ENCODE measurements at places on chromosomes 11 and 22.
A peak's percentile ranks its signal among the peaks of the same experiment; 100 is the strongest.

- no peak for DNase-seq
These were observed 1.8 kb upstream of the RAB3IL1 start for GRCh38 chr11:61918938-61919704.

DNA sequence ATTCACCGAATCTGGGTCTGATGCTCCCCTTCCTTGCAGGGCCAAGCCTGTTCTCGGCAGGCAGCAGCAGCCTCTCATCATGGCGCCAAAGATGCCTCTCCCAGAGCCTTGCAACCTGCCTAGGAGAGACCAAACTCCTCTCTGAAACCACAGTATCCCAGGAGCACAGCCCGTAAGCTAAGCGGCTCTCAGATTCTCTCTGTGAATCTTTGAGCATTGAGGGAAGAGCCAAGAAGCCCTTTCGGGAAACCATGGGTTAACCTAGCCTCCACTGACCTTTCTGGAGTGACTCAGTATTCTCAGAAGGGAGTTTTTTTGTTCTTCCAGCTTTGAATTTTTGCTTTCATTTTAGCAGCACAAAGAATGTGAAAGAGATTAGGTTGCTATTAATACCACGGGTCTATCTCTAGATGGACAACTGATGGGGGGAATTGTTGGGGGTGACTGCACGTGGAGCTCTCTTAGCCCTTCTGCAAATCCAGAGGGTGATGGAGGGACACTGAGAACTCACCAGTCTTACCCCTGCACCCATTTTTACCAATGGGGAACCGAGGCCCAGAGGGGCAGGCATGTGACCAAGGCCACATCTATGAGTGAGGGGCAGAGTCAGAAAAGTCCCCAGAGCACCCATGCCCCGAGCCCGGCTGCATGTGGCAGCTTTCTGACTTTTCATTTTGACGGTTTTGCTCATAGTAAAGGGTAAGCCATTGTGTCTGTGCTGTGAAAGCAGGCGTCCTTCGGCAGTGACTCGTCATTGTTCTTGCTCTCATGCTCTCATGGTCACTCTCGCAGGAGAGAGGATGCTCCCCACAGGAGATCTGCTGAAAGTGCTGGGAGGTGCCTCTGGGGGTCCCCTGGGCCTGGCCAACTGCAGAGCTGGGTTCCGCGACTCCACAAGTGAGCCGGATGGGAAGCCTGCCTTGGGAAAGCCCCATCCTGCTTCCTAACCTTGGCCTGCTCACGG, 36.0 kb downstream of the IRAG1 start:
- no peak for DNase-seq

- DNase-seq: peak; percentile 39
These were observed 92.0 kb upstream of the KCNQ1OT1 start for GRCh38 chr11:2791521-2792380.

DNA sequence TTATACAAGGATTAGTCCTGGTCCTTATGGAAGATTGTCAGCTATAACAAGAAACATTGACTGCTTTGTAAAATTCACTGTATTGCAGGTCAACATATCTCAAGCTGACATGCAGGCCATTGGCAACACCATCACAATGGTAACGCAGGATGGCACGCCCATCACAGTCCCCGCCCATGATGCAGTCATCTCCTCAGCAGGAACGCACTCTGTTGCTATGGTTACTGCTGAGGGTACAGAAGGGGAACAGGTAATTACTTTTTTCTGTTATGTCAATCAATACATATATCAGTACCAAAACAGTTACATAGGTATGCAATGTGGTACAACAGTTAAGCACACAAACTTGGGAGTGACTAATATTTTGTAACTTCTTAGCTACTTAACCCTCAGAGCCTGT, 55.3 kb downstream of the ZNF143 start:
- no peak for DNase-seq

- DNase-seq: no peak
These were observed 2.4 kb downstream of the FADS1 start for GRCh38 chr11:61814247-61814957.

DNA sequence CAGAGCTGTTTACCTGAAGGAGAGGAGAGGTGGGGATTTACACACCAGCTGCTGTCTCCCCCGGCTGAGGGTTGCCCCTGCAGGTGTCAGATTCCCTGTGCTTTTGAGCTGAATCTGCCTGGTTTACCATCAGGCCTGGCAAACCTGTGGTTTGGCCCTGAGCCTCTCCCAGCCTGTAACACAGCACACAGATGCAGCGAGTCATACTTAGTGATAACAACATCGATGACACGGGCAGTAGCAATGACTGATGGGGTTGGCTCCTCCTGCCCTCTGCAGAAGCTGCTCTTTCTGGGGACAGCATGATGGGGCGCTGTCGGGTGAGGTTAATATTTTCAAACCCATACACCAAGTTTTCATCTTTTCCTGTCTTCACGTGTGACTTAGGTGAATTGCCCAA, 380.0 kb upstream of the B3GAT1 start:
- DNase-seq: no peak

DNA sequence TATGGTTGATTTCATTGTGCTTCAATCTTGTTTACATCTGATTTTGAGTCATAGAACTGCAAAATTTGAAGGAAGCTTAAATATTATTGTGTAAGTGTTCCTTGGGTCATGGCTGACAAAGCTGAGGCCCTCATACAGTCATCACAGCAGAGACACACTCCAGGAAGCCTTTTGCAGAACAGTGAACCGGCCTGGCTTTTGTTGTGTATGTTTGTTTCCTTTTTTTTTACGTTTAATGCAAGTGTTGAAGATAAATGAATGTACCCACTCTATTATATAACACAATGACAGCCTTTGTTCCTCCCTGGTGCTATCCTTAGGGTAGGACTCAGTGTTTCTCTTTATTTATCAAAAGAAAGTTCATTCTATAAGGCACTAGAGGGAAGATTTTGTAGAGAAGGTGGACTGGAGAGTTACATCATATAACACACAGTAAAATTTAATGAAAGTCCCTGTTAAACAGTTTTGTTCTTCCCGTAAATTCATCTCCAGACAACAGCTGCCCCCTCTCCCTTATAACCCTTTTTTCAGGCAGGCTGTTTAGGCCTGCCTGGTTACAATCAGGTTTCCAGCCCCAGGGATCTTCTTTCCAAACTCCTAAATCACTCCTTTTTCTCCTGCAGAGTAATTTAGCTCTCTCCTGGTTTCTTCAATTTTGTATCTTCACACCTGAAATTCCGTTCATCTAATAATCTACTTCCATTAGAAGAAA, 34.3 kb upstream of the CSTF3 start:
- no peak for DNase-seq

GRCh38 chr11:64101461-64101860, 64.5 kb downstream of the MACROD1 start:
- no peak for DNase-seq

DNA sequence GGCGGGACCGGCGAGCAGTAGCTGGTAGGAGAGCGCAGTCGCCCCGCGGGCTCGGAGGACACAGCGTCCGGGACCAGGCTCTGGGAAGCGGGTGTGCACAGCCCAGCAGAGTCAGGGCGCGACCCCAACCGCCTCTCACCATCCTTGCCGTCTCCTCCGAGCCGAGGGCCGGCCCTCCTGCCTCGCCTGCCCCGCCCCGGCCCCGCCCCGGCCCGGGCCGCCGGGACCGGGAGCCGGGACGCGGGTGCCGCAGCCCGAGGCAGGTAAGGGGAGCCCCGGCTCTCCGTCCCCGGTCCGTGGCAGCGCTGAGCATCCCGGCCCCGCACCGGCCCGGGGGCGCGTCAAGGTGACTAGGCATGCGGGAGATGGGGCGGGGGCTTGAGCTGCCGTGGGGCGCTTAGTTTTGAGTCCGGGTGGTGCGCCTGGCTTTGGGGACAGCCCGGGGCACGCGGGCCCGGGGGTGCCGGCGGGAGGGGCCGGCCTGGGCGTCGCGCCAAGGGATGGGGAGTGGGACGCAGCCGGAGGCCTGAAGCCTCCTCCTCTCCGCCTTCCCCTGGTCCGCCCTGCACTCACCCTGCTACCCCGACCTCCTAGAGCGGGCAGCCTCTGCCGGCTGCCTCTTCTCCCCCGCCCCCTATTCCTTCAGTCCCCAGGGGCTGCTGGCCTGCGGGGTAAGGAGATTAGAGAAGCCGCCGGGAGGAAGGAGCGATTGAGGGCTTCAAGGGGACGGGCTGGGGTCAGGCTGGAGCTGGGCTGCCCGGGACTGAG, at the start of gene ABCG4:
TSS of gene ABCG4 (plus strand) at position 35 of the 768 bp plus-strand sequence. CDS start 914 bp downstream, outside the sequence.
- peak; percentile 23 for DNase-seq

DNA sequence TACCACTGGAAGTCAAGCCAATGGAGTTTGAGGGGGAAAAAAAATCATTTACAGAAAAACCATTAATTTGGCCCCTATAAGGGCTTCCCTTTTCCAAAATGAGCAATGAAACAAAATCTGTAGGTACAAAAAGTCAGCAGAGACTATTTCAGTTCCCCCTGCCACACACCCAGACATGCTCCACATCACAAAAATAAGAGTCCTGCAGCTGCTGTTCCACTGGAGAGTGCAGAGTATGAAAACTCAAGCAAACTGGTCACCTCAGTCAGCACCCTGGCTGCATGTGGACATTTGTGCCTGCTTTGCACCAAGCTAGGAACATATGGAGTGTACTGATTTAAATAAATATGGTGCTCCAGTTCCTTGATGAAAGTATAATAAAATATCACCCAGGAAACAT, 15.1 kb downstream of the POU2AF1 start:
- no peak for DNase-seq

DNA sequence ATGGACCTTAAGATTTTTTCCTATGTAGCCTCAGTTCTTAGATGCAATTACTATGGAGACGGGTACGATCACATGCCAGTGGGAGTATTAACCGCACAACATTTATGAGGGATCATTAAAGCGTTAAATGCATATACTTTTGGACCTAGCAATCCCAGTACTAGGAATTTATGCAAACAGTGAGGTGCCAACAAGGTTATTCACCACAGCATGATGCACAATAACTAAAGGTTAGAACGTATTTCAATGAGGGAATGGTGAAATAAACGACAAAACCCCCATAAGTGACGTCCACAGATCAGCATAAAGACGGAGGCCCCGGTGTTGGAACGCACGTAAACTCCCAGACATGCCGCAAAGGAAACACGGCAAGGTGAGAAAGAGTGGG, 539 bp downstream of the SIRT3 start:
- DNase-seq: peak; percentile 63

DNA sequence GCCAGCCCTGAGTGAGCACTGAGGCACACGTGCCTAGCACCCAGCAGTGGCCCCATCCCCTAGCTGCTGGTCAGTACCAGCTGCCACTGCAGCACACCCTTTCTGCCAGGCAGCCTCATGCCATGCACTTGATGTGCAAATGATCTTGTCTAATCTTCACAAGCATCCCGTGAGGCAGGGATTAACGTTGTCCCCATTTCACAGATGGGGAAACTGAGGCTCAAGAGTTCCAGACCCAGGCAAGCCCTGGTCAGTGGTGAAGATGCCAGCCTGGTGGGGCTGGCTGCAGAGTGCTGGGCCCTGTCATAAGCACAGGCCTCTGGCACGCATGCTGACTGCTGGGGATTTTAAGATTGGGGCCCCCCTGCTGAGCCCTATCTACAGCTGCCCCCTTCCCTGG, 8.4 kb upstream of the CDKN1C start:
- DNase-seq: no peak

- DNase-seq: no peak
These were observed 14.8 kb upstream of the TSPAN18 start for GRCh38 chr11:44711787-44712608.

- no peak for DNase-seq
These were observed 426.4 kb downstream of the SHANK2 start for GRCh38 chr11:70825893-70826540.

DNA sequence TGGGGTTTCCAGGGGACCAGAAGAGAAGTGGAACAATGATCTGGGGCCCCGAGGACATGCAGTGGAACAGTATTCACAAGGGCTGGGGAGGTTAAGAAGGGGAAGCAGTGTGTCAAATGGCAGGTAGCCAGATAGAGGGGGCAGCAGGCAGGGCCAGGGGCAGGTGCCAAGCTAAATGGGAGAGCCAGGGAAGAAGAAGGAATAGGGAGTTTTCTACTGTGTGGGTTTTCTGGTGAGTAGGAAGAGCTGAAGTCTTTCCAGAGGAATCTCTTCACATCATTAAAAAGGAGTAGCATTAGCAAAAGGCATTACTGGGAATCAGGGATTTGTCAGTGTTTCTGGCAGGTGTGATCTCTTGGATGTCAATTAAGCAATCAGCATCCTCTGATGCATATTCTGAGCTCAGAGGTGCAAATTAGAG, 55.8 kb downstream of the IRAG1 start:
- no peak for DNase-seq

DNA sequence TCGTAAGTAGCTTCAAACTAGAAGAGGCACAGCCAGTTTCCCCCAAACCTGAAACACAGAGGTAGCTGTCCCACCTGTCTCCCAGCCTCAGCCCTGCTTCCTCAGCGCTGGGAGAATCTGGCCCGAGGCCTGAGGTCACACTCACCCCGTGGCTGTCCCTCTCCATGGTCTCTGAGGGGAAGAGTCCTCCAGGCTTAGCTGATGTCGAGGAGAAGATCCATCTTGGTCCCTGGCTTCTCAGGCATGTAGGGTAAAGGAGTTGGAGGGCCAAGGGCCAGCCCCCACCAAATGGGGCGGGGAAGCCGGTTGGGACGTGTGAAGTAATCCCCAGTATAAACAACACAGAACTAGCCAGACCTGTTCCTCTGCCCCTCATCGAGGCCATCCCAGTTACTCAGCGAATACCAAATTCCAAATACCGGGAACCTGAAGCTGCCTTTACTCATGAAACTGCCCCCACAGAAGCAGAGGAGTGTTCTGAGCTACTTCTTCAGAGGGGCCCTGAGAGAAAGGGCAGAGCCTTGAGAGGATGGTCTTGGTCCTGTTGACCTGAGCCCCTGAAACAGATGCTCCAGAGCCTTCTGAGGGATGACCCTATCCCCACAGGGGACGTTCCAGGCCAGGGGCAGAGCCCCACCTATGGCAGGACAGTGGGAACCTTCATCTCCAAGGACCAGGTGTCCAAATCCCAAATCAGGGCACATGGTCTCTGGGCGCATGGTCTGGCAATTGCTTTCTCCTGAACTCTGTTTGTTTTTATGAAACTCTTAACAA, at the start of gene TMPRSS13:
TSS of gene TMPRSS13 (minus strand) at position 261 of the 774 bp plus-strand sequence. CDS start at position 166, 95 bp downstream.
- DNase-seq: no peak

- no peak for DNase-seq
These were observed 172.6 kb downstream of the LARGE1 start for GRCh38 chr22:33747576-33748180.

GRCh38 chr11:71204748-71205664, 47.4 kb downstream of the SHANK2 start:
- no peak for DNase-seq

DNA sequence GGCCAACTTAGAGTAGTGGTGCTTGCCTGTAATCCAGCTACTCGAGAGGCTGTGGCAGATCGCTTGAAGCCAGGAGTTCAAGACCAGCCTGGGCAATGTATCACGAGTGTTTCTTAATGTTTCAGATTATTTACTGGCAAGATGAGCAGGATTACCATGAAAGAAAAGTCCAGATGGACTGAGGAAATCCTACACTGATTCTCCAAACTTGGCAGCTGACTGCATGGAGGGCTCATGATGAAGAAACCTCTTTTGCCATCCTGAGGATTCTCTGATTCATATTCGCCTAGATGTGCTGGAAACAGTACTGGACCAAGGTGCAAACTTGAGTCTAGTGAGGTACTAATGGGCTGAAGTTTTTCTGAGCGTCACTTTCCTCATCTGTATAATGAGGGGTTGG, 2.8 kb upstream of the SIDT2 start:
- no peak for DNase-seq

Data from CD4-positive, alpha-beta T cell treated with Interleukin-12 subunit alpha and Interleukin-12 subunit beta, for 1 hour (primary cell).